ENCODE measurements at places on chromosomes 4 and X.

GRCh38 chr4:176150704-176151103, 44.7 kb downstream of the SPATA4 start:
- no peak for DNase-seq

GRCh38 chr4:122896270-122896669, 26.1 kb downstream of the NUDT6 start:
- no peak for DNase-seq

GRCh38 chrX:28177202-28177601, 196.0 kb upstream of the DCAF8L1 start:
- no peak for DNase-seq

DNA sequence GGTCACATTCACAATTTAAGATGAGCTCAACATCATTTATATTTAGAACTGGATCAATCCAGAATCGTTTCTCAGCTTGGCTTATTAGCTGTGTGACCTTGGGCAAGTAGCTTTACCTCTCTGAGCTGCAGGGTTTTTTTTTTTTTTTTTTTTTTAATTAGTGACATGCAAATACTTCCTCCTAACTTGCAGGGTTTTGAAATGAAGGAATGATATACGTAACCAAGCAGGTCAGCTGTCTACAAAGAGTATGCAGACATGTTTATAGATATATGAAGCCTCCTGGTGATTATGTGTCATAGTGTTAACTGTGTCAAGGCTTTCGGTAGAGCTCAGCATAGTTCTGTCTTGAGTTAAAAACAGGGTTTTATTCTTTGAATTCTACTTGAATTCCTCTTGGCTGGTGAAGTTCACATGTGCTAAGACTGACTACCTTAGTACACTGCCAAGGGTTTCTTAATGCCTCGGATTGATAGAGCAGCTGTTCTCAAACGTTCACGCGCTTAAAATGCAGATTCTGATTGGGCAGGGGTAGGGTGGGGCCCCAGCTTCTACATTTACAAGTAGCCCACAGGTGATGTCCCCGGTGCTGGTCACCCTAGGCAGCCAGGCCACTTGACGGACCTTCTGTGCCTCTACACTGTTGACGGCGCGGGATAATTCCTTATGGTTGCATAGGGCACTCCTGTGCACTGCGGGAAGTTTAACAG, 654 bp upstream of the STS start:
- no peak for DNase-seq

DNA sequence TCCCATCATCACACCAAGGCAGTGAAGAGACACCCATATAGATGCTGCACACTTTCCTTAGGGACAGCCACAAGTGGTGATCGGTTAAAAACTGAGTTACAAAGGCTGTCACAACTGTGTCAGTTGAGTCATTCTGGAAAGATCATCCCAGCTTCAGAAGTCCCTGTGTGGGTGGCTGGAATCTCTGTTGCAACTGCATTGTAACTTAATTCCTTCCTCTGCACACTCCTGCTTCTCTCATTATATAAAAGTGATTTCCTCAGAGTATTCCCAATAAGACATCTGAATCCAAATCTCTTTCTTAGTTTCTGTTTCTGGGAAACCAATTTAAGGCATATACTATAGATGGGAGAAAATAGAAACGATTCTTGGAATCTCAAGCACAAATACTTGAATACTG, 88.1 kb downstream of the FSTL5 start:
- DNase-seq, result no peak

DNA sequence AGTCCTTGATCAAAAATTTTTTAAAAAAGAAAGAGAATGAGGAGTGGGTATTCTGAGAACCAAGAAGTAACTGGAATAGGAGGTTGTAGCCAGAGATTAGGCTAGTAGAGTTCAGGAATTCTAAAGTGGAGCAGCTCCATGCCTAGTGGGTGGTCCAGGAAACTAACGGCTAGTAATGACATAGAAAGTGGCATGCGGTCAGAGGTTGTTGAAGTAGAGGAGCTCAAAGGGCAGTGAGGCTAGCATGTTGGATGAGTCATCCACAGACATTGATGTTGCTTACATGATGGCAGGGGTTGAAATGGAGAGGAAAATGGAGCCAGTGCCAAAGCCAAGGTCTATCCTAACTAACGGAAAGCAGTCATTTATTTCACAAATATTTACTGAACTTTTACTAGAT, 42.1 kb downstream of the TEX13B start:
- DNase-seq, result no peak

DNA sequence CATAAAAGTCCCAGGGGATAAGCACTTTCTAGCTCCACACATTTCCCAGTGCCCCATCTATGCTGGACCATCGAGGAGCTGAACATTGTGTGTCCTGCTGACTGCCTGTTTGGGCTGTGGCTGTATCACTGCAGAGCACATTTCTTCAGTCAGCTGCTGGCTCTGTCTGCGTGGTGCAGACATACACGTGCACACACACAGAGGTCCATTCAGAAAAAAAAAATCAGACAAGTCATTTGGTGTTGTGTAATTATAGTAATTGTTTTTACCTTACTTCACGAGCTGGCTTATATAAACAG, 1.1 kb upstream of the PDLIM3 start:
- DNase-seq, result no peak

DNA sequence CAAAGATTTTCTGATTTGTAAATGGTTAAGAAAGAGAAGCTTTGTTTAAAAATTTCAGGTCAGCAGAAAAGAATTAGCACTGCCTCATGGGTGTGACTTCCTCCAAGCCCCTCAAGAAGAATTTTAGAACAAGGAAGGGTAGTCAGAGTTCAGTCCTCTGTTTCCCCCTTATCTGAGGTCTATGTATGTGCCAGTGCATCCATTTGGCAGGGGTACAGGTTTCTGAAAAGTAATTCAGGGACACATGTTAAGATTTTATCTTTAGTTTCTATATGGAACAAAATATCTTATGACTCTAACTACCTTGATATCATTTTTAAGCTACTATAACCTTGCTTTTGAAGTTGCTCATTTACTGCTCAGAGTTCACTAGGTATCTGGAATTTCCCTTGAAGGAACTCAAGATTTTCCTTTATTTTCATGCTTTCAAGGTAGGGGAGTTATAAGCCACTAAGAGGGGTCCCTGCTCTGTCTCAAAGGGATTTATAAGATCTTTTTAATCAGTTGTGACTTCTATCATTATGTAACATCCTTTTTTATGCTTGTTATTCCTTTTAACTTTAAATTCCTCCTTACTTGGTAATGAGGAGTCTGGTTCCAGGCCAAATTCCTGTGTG, 24.4 kb upstream of the PLK4 start:
- DNase-seq, result no peak

- no peak for DNase-seq
These were observed 2.8 kb downstream of the CMC4 start for GRCh38 chrX:155068165-155068564.

GRCh38 chr4:17094159-17094875, 195.9 kb upstream of the LDB2 start:
- no peak for DNase-seq

DNA sequence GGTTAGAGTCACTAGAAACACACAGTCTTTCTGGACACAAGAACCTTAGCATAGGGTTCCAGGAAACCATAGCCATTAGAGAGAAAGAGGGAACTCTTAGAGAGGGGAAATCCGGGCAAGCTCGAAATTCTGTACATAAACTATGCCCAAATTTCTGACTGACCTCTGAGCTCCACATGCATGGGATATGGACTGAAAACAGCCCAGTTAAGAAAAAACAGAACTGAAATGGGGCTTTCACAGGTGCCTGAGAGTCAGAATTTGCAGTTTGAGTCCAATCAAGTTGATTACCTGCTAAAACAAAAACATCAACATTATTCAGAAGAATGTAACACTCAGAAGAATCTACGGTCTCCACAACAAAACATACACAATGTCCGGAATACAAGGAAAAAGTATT, 13.1 kb downstream of the DCHS2 start:
- no peak for DNase-seq

DNA sequence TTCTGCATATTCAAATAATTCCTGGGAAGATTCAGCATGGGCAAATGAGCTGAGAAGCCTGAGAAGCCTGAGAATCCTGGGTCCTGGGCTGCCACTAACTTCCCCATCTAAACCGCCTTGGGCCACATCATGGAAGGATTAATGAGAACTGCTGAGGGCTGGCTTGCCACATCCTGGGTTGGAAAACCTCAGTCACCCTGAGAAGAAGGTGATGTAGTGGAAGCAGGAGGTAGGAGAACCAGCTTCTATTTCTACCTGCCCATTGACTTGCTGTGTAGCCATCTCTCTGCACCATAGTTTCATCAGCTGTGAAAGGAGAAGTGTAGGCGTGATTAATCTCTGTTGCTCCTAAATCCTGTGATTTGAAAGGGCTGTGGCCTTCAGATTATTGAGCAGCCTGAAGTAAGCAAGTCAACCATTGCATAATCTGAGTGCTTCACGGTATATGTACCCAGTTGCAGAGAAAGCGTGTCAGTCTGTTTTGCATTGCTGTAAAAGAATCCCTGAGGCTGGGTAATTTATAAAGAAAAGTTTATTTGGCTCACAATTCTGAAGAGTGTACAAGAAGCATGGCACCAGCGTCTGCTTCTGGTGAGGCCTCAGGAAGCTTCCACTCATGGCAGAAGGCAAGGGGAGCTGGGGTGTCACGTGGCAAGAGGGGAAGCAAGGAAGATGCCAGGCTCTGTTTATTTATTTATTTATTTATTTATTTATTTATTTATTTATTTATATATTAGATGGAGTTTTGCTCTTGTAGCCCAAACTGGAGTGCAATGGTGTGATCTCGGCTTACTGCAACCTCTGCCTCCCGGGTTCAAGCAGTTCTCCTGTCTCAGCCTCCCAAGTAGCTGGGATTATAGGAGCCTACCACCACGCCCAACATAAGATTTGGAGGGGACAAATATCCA, 140.9 kb upstream of the ATP6AP2 start:
- no peak for DNase-seq

- no peak for DNase-seq
These were observed 1888.3 kb upstream of the PCDH7 start for GRCh38 chr4:28831867-28832266.

DNA sequence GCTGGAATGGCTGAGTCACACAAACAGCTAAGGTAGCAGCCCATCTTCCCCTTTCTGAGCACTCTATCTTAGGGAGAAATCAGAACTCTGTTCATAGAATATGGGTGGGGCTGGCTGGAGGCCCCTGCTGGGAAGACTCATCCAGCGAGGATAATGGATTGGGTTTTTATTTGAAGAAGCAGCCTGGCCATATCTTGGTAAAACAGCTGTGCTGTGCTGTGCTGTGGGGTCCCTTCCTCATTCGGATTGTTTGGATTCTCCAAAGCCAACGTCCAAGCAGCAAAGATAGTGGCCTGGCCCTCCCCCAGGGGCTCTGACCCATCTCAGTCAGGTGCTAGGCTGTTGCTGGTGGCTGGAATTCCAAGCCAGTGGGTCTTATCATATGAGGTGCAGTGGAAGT, 63.8 kb downstream of the ZNF718 start:
- DNase-seq, result no peak

- DNase-seq, result no peak
These were observed 330.5 kb upstream of the SPANXN1 start for GRCh38 chrX:144916785-144917184.

DNA sequence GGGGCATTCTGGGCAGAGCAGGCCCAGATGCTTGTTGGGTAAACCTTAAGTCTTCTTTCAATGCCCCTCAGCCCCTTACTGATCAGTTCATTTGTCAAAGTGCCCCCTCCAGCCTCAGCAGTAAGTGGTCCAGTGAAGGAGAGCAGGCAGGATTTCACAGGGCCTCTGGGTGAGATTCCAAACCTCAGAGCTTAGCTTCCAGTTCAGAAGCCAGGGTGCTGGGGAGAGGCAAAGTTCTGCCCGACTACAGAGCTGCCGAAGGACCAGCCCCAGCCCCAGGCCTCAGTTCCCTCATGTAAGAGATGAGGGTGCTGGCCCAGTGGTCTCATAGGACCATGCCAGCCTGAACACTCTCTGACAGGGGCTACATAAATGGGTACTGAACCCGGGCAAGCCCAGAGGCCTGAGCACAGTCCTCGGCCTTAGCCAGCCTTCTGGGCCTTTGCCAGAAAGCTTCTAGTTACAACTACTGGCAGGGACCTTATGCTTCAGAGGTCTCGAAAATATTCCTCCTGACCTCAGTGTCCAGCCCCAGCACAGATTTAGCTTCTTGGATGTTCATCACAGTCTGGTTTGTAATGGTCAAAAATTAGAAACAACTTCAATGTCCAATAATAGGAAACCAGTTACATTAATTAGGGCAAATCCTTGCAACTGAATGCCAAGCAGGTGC, 851 bp upstream of the RIPPLY1 start:
- DNase-seq, result no peak

GRCh38 chrX:74349387-74349786, 45.4 kb downstream of the ZCCHC13 start:
- no peak for DNase-seq

GRCh38 chrX:91079342-91080114, 355.1 kb upstream of the PABPC5 start:
- DNase-seq, result no peak

DNA sequence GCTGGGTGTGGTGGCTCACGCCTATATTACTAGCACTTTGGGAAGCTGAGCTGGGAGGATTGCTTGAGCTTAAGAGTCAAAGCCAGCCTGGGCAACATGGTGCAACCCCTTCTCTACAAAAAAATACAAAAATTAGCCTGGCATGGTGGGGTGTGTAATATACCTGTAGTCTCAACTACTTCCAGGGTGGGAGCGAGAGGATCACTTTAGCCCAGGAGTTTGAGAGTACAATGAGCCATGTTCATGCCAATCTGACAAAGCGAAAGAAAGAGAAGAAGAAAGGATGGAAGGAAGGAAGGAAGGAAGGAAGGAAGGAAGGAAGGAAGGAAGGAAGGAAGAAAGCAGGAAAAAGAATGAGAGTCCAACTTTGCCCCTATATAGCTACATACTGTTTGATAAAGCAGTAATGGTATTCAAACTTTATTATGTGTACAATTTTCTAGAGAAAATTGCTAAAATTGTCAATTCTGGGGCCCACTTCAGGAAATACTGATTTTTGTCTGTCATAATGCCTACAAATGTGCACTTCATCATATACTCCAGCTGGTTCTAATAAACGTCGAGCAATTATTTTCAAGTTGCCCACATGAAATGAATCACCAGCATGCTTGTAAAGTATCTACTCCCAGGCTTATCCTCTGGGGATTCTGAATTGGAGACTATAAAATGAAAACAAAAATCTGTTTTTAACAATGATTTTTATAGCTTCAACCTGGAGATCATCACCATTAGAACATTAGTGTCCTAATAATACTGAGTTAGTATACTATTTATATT, 132.3 kb downstream of the NDST4 start:
- DNase-seq, result no peak

DNA sequence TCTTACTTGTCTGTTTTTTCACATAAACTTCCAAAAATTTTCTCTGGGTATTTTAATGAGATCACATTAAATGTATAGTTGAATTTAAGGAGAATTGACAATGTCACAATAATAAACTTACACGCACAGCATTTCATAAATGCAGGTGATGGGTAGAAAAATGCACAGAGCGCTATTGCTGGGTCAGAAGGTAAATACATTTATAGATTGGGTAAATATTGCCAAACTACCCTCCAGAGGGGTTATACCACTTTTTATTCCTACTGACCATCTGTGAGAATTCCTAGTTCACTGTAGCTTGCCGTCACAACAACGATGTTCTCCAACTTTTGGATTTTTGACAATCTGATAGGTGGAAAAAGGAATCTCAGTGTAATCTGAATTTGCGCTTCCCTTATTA, 34.6 kb downstream of the ANXA5 start:
- no peak for DNase-seq

- no peak for DNase-seq
These were observed 109.1 kb downstream of the ANAPC4 start for GRCh38 chr4:25486171-25486570.
